ENCODE measurements at places on chromosomes 1 and 21. TPM values are rescaled to one million over a fixed set of nuclear protein-coding genes. Genes with fewer than 3 reads are reported as not detected.
A peak's percentile ranks its signal among the peaks of the same experiment; 100 is the strongest.

- no peak for DNase-seq
Observed at GRCh38 chr21:16496609-16497008, 766.8 kb downstream of the USP25 start.

- no peak for DNase-seq
Observed at GRCh38 chr1:194004146-194004545, 817.7 kb upstream of the B3GALT2 start.

DNA sequence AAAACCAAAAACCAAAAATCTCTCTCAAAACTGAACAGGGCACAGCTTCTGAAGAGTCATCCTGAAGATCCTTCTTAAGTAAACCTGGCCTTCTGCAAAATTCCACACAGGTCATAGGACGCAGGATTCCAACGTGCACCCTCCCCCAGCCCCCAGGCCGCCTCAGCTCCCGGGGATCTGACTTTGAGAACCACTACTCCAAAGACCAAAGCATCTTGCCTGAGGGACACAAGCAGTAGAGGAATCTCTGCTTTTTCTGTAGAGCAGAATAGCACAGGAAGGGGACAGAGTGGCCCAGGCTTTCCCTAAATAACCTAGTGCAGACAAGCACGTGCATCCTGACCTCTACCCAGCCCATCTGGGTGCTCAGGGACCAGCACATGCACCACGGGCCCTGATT, 104.8 kb upstream of the VAMP3 start:
- DNase-seq: no peak

DNA sequence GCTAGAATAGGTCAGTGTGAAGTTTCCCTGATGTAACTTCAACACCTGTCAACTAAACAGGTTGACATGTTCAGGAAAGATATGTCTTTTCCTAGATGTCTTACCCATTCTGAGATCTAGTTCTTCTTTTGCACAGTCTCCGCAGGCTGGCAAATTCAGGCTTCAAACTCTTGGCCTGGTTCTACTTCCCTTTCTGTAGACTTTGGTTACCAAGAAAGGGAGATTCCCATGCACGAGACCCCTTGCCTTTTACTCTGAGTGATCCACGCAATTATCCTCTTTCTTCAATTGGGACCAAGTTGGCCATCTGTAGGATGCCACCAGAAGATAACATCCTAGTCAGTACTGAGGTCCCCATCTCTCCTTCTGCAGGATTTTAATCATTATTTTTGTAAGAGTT, 2.0 kb downstream of the CFAP45 start:
- DNase-seq: no peak

DNA sequence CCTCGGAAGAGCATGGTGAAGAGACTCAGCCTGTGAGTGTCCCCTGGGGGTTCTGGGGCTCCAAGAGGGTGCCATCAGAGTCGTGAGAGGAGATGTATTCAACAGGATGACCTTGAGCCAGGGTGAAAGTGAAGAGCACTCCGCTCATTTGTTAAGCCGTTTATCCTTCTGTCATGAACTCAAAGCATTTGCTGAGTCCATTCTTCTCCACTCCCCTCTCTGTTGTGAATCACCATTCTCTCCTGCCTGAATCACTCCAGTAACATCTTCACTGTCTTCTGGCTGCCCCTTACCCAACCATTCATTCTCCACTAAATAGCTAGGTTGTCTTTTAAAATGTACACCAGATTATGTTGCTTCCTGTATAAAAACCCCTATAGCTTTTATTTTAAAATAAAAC, 102.2 kb downstream of the RGL1 start:
- no peak for DNase-seq

DNA sequence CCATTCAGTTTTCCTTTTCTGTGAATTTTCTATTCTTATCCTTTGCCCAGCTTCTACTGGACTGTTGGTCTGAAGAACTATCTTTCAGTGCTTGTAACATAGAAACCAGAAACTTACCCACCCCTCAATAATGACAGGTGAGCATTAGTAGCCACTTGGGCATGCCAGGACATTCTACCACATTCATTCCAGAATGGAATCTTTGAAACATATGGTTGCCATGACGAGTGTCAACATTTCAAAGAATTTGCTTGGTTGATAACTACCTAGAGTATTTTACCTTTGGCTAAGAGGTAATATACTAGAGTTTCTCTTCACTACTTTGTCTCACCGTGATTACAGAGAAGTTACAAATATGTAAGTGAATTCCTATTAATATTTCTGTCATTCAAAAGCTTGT, at the start of gene MROH9:
Gene MROH9, plus strand, starts transcription at position 304 of the 400 bp plus-strand sequence. CDS start 10,023 bp downstream, outside the sequence.
- no peak for DNase-seq

DNA sequence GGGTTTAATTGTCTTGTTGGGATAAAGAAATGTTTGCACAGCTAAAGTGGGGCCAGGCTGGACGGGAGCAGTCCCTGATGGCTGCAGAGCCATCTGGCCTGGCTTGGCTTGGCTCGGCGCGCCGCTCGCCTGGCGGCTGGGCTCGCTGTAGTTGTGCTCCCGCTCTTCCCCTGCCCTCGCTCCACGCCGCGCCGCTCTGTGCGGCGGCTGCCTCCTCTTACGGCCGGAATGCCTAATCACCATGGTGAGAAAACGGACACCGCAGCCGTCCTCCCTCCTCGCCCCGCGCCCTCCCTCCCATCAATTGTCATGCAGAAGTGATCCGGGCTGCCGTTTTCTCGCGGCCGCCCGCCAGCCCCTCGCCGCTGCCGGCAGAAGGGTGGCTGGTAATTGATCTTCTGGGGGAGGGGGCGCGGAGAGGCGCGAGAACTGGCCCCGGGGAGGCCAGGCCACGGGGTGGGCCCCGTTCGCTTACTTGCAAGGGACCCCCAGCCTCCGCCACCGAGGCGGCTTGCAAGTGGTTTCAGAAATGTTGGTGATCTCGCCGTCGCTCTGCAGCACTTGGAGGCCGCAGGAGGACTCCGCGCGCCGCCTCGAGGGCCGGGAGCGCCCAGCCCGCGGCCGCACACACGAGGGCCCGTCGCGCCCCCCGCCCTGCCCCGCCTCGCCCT, 12.4 kb downstream of the RNF220 start:
- peak; percentile 92 for DNase-seq

DNA sequence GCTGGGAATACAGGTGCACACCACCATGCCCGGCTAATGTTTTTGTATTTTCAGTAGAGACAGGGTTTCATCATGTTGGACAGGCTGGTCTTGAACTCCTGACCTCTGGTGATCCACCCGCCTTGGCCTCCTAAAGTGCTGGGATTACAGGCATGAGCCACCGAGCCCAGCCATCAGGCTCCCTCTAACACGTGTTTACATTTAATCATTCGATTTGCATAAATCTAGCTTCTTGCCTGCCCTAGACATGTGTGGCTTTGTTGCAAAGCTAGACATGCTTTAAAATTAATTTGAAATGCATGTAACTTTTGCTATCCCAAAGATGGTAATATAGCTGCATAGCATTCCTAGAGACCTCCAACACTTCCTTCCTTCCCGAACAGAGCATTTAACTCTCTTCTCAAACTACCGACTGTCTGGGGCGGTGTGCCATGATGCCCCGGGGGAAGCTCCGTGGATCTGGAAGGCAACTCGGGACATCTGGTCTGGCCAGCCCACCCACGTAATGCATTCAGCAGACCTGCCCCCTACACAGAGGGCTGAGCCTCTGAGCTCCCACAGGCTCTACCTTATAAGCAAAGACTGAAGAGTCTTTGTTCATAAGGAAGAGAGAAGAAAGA, 34.6 kb upstream of the NID1 start:
- no peak for DNase-seq

GRCh38 chr21:16454399-16454798, 724.6 kb downstream of the USP25 start:
- DNase-seq: no peak

GRCh38 chr1:150093805-150094204, 26.2 kb downstream of the VPS45 start:
- no peak for DNase-seq

DNA sequence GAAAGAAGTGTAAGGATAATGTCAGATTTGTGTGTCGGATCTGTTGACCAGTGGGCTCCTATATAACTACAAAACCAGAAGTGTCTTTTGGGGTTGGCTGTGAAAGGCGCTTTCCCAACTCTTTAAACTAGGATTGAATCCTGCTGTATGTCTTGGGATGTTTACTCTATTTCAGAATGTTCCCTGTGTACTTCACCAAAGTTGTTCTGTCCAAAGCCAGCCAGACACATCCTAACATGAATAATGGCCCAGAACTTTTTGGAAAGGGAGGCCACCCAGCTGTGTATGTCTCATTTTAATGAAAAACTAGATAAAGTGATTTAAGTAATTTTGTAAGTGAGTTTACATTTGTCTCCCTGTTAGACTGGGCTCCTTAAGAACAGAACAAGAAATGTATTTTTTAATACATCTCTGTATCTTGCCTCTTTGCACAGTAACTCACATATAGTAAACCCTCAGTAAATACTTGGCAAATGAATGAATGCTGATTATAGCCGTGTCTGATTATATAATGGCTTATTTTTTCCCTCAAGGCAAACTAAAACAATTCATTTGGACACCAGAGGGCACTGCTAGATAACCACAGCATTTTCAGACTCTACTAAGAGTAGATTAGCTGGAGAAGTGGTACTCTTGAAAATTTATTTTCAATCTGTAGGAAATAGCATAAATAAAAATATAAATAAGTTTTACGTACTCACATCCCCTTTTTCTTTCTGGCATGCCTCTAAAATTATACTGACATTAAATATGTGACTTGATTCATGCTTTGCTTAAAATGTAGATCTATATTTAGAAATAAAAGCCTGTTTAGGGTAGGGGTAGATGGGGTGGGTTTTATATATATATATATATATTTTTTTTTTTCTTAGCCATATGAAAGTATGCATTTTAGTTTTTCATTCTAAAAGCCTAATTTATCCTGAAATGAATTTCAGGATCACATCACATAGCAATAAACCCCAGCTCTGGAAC, 23.8 kb downstream of the TSEN15 start:
- DNase-seq: no peak

GRCh38 chr1:19257178-19257914, 5.7 kb downstream of the MRTO4 start:
- no peak for DNase-seq

DNA sequence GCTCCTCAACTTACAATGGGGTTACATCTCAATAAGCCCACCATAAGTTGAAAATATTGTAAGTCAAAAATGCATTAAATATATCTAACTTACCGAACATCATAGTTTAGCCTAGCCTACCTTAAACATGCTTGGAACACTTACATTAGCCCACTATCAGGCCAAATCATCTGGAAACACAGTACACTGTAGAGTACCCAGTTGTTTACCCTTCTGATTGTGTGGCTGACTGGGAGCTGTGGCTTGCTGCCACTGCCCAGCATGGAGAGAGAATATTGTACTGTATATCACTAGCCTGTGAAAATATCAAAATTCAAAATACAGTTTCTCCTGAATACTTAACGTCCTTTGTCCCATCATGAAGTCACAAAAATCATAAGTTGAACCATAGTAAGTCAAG, 40.4 kb upstream of the FRRS1 start:
- DNase-seq: no peak

DNA sequence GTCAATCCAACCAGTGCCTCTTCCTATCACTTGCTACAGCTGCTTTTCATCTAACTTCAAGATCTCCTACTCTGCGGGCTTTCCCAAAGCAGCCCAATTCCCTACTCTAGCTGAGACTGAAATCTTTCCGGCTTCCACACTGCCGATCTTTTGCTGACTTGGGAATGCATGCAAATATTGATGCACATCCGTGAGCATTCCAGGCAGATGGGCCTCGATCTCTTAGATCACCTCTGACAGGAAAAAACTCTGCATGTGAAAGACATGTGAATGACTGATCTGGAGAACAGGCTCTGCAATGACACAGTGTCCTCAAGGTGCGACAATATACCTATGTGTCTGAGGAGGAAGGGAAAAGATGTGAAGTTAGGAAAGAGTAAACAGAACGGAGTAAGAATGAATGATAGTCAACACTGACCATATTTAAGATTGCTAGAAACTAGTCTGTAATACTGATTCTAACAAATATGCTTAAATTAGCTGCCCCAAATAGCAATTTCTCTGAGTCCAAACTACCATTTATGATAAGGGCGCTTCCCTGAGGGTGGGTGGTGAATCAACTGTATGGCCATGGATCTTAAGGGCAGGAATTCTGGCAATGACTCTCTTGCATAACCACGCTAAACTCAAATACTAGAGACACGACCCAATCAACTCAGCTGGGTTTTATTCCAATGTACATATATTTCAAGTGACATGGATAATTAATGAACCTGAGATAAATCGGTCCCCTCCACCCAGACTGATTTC, 8.4 kb downstream of the TAF5L start:
- DNase-seq: no peak

GRCh38 chr1:228998179-228998578, 262.9 kb downstream of the RHOU start:
- DNase-seq: no peak

DNA sequence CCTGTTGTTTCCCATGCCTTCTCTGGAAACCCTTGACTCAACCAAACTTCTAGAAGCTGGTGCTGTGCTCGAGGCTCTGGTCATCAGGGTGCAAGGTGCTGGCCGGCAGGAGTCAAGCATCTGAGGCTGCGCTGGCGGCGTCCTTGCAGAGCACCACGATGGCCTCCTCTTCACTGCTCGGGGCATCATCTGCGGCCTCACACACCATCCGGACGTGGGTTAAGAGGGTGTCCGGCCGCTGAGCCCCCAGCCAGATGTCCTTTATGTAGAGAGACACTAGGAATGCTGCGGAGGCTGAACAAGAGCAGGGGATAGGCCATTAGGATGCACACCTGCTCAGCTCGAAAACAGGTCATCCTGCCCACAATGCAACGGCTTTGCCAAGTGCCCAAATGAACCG, 16.2 kb downstream of the MRAP start:
- DNase-seq: no peak

DNA sequence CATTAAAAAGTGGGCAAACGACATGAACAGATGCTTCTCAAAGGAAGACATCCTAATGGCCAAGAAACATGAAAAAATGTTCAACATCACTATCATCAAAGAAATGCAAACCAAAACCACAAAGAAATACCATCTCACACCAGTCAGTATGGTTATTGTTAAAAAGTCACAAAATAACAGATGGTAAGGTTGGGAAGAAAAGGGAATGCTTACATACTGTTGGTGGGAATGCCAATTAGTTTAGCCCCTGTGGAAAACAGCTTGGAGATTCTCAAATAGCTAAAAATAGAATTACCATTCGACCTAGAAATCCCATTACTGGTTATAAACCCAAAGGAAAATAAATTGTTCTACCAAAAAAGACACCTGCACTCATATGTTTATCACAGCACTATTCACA, 369.4 kb downstream of the KCNH1 start:
- no peak for DNase-seq

- peak; percentile 28 for DNase-seq
Observed at GRCh38 chr21:46009951-46010705, 28.6 kb downstream of the COL6A1 start.

- no peak for DNase-seq
Observed at GRCh38 chr1:192350356-192350755, 33.6 kb downstream of the RGS21 start.

GRCh38 chr1:227774821-227775661, 39.8 kb downstream of the SNAP47 start:
- no peak for DNase-seq

HORMAD1 gene
- not detected for total RNA-seq

SELL gene
- total RNA-seq: not detected

HMGCS2 gene
- total RNA-seq: not detected

SPATA21 gene
- 0.07 TPM for total RNA-seq

KCNN3 gene
- total RNA-seq: 0.83 TPM

PRR9 gene
- total RNA-seq: not detected

FLG2 gene
- total RNA-seq: not detected

DNAJC6 gene
- 2.2 TPM for total RNA-seq

KPRP gene
- not detected for total RNA-seq
